ENCODE measurements at places on chromosomes 6 and 20. TPM values are rescaled to one million over a fixed set of nuclear protein-coding genes. Genes with fewer than 3 reads are reported as not detected.

HCRTR2 gene
- not detected for total RNA-seq

TINAG gene
- not detected for total RNA-seq

GRCh38 chr20:41443691-41444090 is 77.1 kb upstream of the EMILIN3 start:
- no peak for DNase-seq
- no peaks in the 10 kb centered on the region for H3K27me3 ChIP-seq
- H3K27ac ChIP-seq = no peak overlapping the region
- H3K36me3 ChIP-seq = peaks cover 98% of the 10 kb centered on the region

GRCh38 chr6:53921639-53922038 is 126.8 kb downstream of the LRRC1 start:
- H3K4me1 ChIP-seq = peaks cover 10% of the 10 kb centered on the region
- no peak overlapping the region for H3K4me3 ChIP-seq

DNA sequence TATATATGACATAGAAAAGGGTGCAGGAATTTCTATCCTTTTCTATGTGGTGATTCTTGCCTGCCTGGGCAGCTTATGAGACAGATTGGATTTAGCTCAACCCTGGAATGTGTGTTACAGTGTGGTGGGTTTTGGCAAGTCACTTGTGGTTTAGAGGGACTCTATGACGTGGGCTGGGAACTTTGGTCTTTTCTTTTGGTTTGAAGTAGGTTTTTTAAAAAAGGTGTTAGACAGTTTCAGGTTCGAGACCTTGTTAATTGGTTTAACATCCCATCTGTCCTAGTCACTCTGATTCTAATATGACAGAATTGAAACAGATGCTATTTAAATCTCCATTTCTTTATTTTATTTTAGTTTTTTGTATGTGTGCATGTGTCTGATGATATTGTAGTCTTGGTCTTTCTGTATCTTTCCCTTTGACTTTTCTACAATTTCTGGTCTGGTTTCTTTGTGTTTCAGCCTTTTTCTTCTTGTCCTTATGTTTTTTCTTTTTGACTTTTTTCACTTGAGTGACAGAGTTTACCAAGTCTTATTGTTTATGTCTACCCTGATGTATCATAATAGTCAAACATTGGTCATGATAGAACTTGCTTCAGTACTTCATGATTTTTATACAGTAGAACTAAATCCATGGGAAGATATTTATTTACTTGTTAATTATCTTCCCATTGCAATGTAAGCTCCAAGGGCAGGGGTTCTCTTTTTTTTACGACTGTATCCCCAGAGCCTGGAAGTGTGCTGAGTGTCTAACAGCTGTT is 174.3 kb downstream of the CDKAL1 start:
- H3K36me3 ChIP-seq = no peaks in the 10 kb centered on the region
- H3K4me3 ChIP-seq = no peak overlapping the region
- H3K27me3 ChIP-seq = no peaks in the 10 kb centered on the region
- H3K4me1 ChIP-seq = no peaks in the 10 kb centered on the region
- no peak overlapping the region for H3K27ac ChIP-seq
